ENCODE measurements at places on chromosomes 1 and 21.
A peak's percentile ranks its signal among the peaks of the same experiment; 100 is the strongest.

DNA sequence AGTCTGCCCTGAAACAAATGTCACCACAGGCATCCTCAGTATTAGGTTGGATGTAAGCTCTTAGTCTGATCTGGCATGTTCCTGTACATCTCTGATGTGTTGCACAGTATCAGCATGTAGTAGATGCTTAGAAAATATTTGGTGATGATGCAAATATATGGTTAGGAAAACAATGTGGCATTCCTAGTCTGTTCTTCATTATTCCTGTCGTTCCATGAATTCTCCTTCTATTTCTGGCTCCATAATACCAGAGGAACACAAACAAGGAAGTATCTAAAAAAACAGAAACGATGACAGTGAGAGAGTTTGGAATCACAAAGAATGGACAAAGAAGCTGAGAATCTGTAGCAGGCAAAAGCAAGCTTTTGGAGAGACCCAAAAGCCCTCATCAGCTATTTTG is 236.6 kb downstream of the HHAT start:
- DNase-seq = no peak

- DNase-seq = no peak
Measured at GRCh38 chr1:46520063-46520911, 30.7 kb downstream of the DMBX1 start.

DNA sequence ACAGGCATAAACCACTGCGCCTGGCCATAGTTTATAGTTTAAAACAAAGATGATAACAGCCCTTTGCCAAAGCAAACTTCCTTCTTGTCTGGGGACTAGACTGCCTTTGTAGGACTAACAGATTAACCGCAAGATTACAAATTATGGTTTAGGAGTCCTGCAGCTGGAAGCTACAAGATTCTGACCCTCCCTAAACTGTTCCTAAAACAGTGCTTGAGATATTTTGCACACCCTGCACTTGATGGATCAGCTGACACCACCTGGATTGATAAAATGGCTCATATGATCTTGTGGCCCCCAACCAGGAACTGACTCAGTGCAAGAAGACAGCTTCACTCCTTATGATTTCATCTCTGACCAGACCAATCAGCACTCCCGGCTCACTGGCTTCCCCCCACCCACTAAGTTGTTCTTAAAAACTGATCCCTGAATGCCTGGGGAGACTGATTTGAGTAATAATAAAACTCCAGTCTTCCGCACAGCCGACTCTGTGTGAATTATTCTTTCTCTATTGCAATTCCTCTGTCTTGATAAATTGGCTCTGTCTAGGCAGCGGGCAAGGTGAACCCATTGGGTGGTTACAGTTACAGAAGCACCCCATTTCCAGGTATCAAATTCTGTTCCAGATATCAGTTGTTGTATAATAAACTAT is 13.8 kb upstream of the RNF11 start:
- DNase-seq = no peak

DNA sequence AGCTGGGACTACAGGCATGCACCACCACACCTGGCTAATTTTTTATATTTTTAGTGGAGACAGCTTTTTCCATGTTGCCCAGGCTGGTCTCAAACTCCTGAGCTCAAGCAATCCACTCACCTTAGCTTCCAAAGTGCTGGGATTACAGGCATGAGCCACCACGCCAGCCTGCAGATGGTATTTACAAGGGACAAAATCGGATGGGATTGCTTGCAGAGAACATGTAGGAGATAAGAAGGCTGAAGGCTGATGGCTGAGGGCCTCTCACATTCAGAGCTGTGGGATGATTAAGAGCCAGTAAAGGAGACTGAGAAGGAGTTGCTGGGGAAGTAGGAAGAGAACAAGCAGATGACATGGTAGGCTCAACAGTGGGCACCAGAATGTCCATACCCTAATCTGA is 24.0 kb upstream of the QSOX1 start:
- no peak for DNase-seq

DNA sequence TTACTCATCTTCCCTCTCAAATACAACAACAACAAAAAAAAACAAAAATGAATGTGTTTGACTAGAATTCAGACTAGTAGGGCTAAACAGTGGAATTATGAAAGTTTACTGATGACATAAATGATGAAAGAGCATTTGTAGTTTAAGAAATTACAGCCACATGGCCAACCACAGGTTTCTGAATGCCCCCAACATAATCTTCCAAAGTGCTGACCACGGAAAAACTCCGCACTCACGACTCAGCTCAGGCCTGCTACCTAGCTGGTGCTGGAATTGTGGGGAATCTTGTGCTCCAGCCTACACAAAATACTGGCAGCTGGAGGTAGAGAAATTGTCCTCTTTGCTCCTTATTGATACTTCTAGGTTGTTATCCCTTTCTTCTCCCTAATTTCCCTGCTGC is 23.6 kb upstream of the TBX15 start:
- DNase-seq = no peak

DNA sequence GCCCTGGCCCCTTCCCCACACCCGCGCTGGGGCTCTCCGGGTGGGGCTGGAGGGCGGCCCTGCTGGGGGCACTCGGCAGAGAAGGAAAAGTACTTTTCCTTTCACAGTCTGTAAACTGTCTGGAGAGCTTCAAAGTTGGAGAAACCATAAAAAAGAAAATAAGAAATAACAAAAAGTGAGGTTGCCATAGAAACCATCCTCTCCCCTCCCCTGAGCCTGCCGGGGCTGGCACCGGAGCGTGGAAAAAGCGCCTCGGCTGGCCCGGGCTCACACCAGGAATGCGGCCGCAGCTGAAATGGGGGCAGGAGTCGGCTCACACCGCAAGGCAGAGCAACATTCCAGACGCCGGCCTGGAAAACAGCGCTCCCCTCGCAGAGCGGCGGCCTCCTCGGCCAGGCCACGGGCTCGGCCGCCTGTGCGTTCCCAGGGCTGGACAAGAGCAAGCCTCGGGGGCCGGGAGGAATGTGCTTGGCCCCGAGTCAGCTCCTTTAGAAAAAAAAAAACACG is 69.2 kb downstream of the MORN1 start:
- DNase-seq = no peak

DNA sequence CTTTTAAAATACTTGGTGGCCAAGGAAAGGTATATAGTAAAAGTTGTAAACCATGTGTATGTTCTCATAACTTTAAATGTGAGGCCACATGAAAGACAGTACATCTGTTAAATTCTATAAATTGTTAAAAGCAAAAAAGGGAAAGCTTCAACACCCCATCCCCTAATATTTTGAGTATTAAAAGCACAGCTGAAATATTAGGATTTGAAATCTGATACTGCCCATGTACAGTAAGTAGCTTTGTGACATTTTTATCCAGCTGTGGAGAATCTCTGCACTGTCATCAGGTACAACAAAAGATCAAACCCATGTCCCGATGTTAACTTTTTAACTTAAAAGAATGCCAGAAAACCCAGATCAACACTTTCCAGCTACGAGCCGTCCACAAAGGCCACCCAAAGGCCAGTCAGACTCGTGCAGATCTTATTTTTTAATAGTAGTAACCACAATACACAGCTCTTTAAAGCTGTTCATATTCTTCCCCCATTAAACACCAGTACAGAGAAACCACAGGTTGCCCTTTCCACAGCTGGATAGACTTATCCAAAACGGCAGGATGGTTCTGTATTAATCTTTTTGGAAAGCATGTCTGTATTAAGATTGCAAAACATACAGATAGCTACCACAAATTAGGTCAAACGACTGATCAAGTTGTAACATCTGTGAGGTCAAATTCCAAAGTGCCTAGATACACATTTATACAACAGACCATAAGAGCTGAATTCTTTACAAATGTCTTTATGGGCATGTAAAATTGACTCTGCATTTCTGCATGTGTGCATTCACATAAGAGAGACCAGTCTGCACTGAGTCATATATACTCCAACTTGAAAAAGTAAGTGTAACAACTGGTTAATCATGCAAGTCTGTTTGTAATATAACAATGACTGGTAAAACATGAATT is 5.2 kb downstream of the IRF2BP2 start:
- no peak for DNase-seq

- DNase-seq = no peak
Measured at GRCh38 chr1:105485207-105485606, 1571.3 kb upstream of the PRMT6 start.

DNA sequence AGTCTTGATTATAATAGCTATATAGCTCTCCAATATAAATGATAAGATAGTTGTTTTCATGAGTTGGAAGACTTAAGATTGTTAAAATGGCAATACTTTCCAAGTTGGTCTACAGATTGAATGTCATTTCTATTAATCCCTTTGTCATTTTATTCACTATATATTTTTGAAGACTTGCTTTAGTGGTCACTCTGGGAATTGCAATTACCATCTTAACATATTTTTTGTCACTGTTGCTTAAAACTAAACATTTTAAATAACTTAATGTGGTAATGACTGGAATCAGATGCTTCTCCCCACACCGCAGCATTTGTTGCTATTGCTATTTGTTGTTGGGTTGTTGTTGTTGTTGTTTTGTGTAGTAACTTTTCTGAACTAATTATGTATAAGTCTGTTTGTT is 1592.9 kb downstream of the MRPL39 start:
- DNase-seq = no peak

DNA sequence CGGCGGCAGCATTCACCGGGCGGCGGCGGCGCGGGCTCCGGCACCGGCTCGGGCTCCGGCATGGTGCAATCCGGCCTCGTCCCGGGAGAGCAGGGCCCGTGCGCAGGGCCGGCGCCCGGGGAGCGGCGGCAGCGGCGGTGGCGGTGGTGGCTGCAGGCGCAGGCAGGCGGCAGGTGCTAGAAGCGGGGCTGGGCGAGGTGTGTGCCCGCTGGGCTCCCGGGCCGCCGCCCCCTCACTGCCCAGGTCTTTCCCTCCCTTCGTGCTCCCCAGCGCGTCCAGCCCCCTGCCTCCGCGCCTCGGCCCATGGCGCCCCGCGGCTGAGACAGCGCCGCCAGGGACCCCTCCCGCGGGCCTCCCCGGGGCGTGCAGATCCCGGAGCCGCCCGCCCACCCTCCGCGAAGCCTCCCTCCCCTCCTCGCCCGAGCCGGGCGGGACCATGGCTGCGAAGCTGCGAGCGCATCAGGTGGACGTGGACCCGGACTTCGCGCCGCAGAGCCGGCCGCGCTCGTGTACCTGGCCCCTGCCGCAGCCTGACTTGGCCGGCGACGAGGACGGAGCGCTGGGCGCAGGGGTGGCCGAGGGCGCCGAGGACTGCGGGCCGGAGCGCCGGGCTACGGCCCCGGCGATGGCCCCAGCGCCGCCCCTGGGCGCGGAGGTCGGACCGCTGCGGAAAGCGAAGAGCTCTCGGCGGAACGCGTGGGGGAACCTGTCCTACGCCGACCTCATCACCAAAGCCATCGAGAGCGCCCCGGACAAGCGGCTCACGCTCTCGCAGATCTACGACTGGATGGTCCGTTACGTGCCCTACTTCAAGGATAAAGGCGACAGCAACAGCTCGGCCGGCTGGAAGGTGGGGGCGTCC is 492 bp downstream of the FOXO6 start:
- DNase-seq = no peak

GRCh38 chr1:215375381-215375780 is 191.7 kb upstream of the KCTD3 start:
- DNase-seq = no peak

DNA sequence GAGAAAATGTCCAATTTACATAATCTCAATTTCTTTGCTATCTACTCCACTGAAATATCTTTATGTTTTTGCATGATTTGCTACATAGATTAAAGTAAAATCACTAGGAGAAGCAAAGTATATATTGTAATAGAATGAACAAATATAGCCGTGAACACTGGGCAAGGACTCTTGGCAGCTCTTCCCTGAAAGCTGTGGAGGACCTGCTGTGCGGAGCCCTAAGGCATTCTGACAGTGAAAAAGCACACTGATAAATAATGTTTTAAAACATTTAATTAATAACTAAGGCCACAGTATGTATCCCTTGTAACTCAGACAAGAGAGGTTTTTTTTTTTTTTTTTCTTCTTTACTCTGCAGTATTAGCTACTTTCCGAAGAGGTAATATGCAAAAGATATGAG is 256.1 kb upstream of the DPYD start:
- DNase-seq = no peak

- DNase-seq = no peak
Measured at GRCh38 chr1:91099746-91100621, 78.1 kb upstream of the ZNF644 start.

GRCh38 chr1:42379794-42380585 is 602 bp upstream of the RIMKLA start:
- no peak for DNase-seq

GRCh38 chr1:86965012-86965826 is 50.8 kb downstream of the HS2ST1 start:
- no peak for DNase-seq

- no peak for DNase-seq
Measured at GRCh38 chr1:87146538-87146937, 182.1 kb upstream of the LMO4 start.

- peak; percentile 9 for DNase-seq
Measured at GRCh38 chr21:37562920-37563640, 196.5 kb downstream of the DYRK1A start.

GRCh38 chr1:21200767-21201166 is 24.1 kb upstream of the EIF4G3 start:
- no peak for DNase-seq

DNA sequence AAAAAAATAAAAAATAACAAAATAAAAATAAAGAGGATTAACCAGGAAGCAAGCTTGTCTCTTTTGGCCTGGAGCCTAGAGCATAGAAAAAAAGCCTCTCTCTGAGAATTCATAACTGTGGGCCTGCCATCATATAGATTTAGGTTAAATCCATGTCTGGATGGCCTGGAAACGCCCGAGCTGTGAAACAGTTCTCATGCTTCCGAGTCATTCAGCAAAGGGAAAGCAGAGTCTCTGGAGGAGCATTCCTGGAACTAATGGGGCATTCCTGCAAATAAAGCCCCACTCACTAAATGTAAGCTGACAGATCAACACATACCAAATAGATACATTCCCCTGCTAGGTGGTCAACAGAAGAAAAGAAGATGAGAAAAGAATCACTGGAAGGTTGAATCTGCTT is 75.8 kb upstream of the GNG4 start:
- DNase-seq = no peak

GRCh38 chr1:14881775-14882672 is 271.5 kb upstream of the TMEM51 start:
- no peak for DNase-seq

DNA sequence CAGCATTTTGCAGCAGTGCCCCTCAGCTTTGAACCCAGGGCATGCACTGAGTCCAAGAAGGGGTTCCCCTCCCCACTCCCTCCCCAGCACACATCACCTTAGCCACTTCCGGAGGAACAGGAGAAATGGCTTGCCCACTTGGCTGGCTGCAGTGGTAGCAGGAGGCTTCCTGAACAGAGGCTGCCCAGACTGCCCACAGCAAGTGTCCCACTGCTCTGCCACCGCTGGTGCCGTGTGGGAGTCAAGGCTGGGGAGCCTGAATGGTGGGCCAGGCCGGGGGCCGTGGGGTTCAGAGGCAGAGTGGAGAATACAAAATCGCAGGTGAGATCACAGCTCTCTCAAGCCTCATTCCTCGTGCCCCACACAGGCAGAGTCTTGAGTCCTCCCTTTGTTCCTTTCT is 34.5 kb downstream of the CD247 start:
- no peak for DNase-seq

GRCh38 chr1:42552636-42553035 is 89.5 kb downstream of the CCDC30 start:
- DNase-seq = no peak

DNA sequence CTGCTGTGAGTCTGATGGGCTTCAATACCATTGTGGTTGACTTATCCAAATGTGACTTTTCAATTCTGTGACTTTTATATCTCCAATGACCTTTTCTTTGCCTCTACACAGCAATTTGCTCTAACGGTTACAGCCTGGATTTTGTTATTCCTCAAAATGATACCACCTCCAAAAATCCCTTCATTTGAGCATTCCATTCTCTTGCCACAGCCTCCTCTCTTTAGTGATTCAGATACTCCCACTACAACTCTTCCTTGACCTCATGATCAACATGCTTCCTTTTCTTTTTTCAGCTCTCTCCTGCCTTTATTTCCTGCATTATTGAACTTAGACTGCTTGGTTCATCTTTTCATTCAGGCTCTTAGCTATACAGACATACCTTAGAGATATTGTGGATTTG is 16.6 kb upstream of the IL19 start:
- no peak for DNase-seq

All from T-helper 9 cell (primary cell).